Spleen (tissue), 13 donors: ENCODE measurements at places on chromosomes 2 and 18. TPM values are rescaled to one million over a fixed set of nuclear protein-coding genes. Genes with fewer than 3 reads are reported as not detected.

Gene FAM161A
- polyA plus RNA-seq: 1.2 TPM

Gene STON1
- 3.4 TPM for polyA plus RNA-seq

Gene ALPG
- not detected for polyA plus RNA-seq

Gene DCC
- polyA plus RNA-seq: 0.13 TPM

Gene GBX2
- not detected for polyA plus RNA-seq

Gene TRIM54
- polyA plus RNA-seq: 0.22 TPM

Gene SPAST
- 4.2 TPM for polyA plus RNA-seq

Gene ABCG8
- not detected for polyA plus RNA-seq

Gene BOLL
- not detected for polyA plus RNA-seq

Gene STRADB
- polyA plus RNA-seq: 21.0 TPM

Gene FLACC1
- polyA plus RNA-seq: 0.50 TPM

Gene OSBPL1A
- polyA plus RNA-seq: 3.8 TPM

Gene ZC3H15
- 47.6 TPM for polyA plus RNA-seq

Gene NBAS
- 27.3 TPM for polyA plus RNA-seq
